ENCODE measurements at places on chromosomes 4 and X.

GRCh38 chr4:148515248-148515647, 73.0 kb upstream of the NR3C2 start:
- no peak for DNase-seq

DNA sequence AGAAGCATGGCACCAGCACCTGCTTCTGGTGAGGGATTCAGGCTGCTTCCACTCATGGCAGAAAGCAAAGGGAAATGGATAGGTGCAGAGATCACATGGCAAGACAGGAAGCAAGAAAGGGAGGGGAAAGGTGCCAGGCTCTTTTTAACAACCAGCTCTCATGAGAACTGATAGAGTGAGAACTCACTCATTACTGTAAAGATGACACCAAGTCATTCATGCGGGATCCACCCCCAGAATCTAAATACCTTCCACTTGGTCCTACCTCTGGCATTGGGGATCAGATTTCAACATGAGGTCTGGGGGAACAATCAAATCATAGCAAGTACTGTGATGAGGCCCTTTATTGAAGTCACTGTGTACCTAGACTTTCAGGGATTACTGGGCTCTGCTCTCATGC, 72.0 kb upstream of the PRDM5 start:
- DNase-seq = no peak

DNA sequence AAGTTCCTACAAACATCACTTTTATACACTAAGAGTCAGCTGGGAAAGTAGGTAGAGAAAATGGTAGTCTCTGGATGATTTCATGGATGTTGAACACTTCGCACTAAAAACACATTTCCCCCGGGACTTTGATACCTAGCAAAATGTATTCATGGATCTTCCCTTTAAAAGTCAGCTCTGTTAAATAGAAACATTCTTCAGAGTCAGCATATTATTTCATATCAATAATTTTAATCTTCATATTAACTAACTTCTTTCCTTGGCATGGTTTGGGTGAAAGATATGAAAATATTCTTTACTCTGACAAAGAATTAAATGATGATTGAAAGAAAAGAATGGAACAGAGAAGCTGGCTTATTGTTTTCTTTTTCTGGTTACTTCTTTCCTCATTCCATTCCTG, 185.5 kb downstream of the NDST4 start:
- DNase-seq = no peak

GRCh38 chr4:57945298-57945697, 835.1 kb upstream of the IGFBP7 start:
- DNase-seq = no peak

GRCh38 chrX:116236666-116237065, 66.1 kb downstream of the AGTR2 start:
- no peak for DNase-seq

DNA sequence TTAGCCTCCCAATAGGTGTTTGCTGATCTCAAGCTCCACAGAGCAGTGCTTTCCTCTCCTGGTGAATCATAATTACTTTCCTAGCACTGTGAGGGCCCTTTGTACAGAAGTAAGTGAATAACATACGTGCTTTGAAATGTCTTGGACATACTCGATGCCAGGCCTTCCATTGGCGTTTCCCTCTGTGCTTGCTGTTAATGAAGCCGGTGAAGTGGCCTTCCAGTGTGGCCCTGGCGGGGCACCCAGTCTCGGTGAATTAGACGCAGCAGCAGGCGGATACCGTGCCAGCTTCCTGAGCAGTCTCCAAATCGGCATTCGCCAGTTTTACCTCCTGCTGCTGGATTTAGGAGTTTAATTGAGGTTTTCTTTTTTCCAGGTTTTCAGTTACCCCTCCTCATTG, 132.3 kb downstream of the HMX1 start:
- DNase-seq = no peak

- no peak for DNase-seq
Observed at GRCh38 chr4:109921384-109921808, 8.7 kb downstream of the EGF start.

GRCh38 chrX:7266288-7266687, 118.3 kb upstream of the PUDP start:
- no peak for DNase-seq

DNA sequence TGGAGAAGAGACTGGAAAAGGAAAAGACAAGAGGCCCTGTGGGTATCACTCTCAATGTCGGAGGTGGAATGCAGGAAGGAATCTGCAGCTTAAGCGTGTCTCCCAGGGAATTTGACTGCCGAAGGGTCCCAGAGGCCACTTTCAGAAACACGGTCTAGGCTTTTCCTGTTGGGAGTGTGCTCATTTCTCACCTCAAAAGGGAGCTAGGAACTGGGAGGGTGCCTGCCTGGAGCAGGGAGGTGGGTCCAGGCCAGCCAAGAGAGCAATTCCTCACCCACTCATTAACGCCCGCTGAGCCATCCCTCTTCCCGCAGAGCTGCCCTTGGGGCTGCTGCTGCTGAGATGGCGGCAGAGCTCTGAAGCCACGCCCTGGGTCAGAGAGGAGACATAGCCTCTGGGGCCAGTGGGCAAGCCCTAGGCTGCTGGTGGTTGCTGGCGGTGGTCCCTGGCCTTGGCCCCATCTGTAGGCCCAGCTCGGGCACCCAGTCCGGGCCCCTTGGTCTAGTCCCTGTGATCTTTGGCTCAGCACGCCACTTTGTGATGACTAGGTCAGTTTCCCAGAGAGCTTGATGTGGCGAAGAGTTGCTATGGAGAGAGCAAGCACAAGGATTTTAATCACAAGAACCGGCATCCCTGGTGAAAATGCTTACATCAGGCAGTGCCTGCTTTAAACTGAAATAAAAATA, 4.1 kb downstream of the ZNF185 start:
- DNase-seq = no peak

- no peak for DNase-seq
Observed at GRCh38 chr4:184548316-184548647, 73.9 kb upstream of the IRF2 start.
